ENCODE measurements at places on chromosomes 4 and X.

DNA sequence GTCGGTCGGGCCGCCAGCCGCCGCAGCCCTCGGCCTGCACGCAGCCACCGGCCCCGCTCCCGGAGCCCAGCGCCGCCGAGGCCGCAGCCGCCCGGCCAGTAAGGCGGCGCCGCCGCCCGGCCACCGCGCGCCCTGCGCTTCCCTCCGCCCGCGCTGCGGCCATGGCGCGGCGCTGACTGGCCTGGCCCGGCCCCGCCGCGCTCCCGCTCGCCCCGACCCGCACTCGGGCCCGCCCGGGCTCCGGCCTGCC is 213 bp downstream of the NFKB1 start:
- DNase-seq: no peak

DNA sequence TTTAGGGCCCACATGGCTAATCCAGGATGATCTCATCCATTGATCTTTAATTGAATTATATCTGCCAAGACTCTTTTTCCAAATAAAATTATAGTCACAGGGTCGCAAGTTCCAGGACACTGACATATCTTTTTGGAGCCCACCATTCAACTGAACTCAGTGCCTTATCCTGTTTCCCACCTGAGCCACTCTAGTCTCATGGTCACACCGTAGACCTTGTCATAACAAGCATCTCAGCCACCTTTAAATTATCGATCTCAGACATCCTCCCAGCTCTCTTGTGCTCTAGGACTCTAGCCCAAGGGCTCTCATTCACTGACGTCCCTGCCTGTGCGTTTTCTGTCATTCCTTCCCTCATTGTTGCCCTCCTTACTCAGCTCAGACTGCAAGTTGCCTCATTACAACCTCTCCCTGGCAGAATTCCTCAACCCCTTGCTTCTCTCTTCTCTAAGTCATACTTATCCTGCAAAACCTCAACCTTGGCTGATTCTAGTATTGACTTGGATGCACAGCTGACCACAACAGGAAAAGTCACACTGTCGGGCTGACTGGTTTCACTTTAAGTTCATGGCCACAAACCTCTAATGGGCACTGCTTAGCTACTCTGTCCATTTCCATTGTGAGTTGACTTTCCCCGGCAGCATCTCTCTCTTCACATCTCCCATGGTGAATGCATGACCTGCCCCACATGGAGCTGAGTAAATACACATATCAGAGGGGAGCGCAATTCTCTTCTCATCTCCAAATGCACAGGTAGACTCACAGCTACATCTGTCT is 91.0 kb upstream of the TRIM2 start:
- DNase-seq: no peak

- no peak for DNase-seq
Measured at GRCh38 chr4:102554482-102554881, 53.3 kb downstream of the NFKB1 start.

DNA sequence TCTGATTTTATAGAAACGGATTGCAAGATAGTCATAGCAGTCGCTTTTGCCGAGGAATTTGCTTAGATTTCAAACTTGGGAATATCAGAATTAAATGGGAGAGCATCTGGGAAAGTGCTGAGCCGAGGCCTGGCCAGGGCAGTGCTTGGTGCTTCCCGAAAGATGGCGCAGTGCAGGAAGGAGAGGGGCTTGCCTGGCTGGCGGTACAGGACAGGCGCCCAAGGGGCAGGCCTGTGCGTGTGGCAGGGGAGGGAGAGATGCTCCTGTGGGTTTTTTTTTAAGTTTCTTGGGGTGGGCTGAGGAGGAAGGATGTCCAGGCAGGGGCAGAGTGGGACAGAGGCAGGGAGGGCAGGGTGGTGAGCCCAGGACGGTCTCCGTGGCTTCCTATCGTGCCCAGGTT is 241.1 kb downstream of the AFAP1 start:
- DNase-seq: no peak

DNA sequence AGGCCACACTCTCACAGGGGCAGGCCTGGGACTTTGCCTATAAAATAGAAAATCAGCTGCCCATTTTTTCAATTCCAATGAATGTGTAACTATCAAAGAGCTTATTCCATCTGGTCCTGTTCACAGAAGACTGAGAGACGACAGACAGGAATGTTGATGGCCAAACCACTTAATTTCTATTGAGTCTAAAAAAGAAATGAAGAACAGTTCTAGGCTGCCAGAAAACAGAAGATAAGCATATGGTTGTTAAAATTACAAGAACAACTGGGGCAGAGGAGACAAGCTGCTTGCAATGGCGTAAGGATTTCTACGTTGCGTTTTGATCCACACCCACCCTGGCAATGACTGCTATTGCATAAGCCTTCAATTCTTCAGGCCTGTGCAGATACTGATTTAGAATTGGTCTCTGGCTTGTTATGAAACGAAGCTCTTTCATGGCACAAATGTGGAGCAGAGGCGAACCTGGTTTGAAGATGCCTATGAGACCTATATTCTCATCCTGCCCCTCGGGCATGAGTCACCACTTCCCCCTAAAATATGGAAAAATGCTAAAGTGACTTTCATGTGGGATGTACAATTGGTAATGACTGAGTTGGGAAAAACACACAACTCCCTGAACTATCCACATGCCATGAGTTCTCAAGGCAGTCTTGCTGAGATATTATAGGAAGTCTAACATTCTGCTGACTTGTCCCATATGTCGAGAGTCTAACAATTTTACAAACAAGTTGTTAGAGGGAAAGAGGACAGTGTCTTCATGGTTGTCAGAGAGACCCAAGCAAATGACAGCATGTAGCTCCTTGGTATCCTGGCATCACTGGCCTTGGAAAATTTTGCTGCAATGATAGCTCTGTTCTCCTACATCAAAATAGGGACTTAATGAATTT is 37.9 kb upstream of the SORBS2 start:
- DNase-seq: no peak

DNA sequence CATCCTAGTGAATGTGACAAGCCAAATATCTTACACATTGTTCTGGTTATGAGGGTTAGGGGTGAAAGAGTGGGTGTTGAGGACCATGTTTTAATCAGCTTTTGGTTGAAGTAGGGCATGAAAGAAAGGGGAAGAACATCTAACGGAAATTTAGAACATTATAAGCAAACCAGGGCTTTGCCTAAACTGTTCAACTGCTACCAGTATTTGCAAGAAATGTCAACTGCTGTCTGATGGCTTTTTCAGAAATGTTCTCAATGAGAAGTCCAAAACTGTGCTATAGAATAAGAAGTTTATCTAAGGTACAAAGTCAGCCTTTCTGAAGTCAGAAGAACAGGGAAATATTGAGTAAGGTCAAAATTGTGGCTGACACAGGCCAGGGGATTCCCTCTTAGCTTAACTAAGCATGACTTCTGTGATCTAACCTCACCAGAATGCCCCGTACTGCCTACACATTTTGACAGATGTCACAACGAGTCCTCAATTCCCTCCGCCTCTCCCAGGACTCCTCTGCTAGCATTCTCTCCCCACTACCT is 67.1 kb downstream of the DTHD1 start:
- peak; percentile 22 for DNase-seq

- no peak for DNase-seq
Measured at GRCh38 chrX:150913511-150913910, 15.0 kb upstream of the CD99L2 start.

DNA sequence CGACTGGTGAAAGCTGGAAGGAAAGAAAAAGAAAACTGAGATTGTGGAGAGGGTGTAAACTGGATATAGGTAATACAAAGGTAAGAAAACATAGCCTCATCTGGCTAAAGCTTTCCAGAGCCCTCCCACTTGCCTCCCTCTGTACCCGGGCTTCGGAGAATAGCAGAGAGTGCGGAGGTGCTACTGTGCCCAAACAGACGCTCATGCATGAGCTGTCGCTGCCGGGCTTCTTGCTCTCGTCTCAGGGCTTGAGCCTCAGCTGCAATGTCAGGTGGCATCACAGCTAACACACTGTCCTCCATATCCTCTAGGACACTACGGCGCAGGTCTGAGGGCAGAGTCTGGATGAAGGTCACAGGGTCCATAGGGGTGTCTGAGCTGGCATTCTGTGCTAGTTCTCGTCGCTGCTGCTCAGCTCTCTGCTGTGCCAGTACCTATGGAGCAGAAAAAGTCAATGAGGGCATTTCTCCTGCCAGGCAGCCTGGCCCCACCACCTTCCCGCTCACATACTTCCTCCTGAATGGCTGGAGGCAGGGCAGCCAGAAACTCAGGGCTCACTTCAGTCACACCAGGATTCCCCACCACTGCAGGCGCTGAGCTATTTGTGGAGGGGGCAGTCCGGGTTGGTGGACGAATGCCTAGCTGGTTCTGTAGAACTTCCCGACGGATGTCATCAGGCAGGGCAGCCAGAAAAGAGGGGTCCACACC is 116.7 kb upstream of the HSD17B10 start:
- no peak for DNase-seq

- DNase-seq: no peak
Measured at GRCh38 chr4:159765382-159765781, 662.5 kb downstream of the RAPGEF2 start.

DNA sequence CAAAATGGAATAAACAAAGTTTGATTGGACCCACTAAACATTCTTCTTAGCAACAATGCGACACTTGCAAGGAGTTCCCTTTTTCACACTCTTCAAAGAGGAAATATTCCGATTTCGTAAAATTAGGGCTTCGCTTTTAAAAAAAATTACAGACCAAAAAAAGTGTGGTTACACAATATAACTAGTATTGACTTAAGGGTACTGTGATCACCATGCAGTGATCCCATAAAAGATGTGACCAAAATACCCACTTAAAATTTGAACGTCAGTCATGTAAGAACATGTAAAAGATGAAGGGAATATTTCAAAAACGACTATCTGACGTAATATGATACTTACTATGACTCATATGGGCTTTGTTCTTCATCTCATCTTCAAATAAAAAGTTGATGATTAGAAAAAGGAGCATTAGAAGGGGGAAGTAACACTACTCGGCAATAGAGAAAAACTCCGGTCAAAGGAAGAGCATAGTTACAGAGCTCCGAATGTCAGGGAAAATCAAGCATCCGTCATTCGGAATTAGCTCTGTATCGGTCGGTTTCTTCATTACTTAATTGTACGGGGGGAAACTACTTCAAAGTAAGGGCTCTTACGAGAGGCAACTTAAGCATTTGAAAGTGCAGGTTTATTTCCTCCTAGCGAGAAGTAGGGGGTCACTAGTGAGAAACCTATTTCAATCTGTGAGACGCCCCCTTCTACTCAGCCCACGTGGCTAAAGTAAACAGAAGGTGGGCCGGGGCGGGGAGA is 1.3 kb upstream of the TET2 start:
- DNase-seq: no peak

- no peak for DNase-seq
Measured at GRCh38 chrX:55715847-55716246, 1.7 kb upstream of the RRAGB start.
